ENCODE measurements at places on chromosomes 2 and 18. TPM values are rescaled to one million over a fixed set of nuclear protein-coding genes. Genes with fewer than 3 reads are reported as not detected.

AQP12A gene
- 2.5 TPM for polyA plus RNA-seq

GRCh38 chr2:36356298-36356989, 866 bp downstream of the CRIM1 start:
- H3K4me1 ChIP-seq = no peaks in the 10 kb centered on the region
- H3K27me3 ChIP-seq = no peaks in the 10 kb centered on the region
- H3K27ac ChIP-seq = peak overlapping the region; percentile 84
- H3K36me3 ChIP-seq = no peaks in the 10 kb centered on the region

- H3K27me3 ChIP-seq = no peaks in the 10 kb centered on the region
- no peak overlapping the region for H3K27ac ChIP-seq
- H3K4me3 ChIP-seq = no peak overlapping the region
- H3K4me1 ChIP-seq = no peaks in the 10 kb centered on the region
- H3K36me3 ChIP-seq = no peaks in the 10 kb centered on the region
Measured at GRCh38 chr2:95008306-95008705, 17.2 kb upstream of the MAL start.

GRCh38 chr18:7185701-7186100, 45.2 kb upstream of the LRRC30 start:
- H3K4me1 ChIP-seq = no peaks in the 10 kb centered on the region
- H3K27me3 ChIP-seq = no peaks in the 10 kb centered on the region
- H3K4me3 ChIP-seq = no peak overlapping the region
- no peak overlapping the region for H3K27ac ChIP-seq
- DNase-seq = no peak
- no peaks in the 10 kb centered on the region for H3K36me3 ChIP-seq

DNA sequence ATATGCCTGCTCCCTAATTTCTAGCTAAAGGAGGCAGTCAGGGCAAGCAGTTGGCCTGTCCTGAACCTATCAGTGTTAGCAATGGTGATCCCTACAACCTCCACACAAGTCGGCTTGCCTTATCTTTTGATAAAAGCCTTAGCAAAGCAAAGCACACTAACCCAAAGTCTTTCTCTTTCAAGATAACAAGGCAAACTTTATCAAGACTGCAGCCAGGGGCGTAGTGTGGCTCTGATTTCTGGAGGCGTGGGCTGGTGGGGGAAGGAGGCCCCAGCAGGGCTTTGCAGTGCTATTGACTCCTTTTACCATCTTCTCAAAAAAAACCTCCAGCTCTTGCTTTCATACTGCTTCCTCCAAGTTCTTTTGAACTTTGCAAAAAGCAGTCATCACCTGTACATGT, 40.2 kb upstream of the LAMA1 start:
- H3K27me3 ChIP-seq = no peaks in the 10 kb centered on the region
- no peaks in the 10 kb centered on the region for H3K4me1 ChIP-seq
- no peak overlapping the region for H3K27ac ChIP-seq
- no peak overlapping the region for H3K4me3 ChIP-seq

GRCh38 chr2:218289639-218290315, 2.5 kb downstream of the TMBIM1 start:
- H3K4me1 ChIP-seq = no peaks in the 10 kb centered on the region
- no peaks in the 10 kb centered on the region for H3K36me3 ChIP-seq
- no peaks in the 10 kb centered on the region for H3K27me3 ChIP-seq
- H3K27ac ChIP-seq = peak overlapping the region; percentile 32
- H3K4me3 ChIP-seq = peak overlapping the region; percentile 31

All from aorta (tissue), 5 donors.